ENCODE measurements at places on chromosomes 6 and 20.

GRCh38 chr6:159935633-159936032 lies 33.2 kb upstream of the IGF2R start:
- no peak for DNase-seq

DNA sequence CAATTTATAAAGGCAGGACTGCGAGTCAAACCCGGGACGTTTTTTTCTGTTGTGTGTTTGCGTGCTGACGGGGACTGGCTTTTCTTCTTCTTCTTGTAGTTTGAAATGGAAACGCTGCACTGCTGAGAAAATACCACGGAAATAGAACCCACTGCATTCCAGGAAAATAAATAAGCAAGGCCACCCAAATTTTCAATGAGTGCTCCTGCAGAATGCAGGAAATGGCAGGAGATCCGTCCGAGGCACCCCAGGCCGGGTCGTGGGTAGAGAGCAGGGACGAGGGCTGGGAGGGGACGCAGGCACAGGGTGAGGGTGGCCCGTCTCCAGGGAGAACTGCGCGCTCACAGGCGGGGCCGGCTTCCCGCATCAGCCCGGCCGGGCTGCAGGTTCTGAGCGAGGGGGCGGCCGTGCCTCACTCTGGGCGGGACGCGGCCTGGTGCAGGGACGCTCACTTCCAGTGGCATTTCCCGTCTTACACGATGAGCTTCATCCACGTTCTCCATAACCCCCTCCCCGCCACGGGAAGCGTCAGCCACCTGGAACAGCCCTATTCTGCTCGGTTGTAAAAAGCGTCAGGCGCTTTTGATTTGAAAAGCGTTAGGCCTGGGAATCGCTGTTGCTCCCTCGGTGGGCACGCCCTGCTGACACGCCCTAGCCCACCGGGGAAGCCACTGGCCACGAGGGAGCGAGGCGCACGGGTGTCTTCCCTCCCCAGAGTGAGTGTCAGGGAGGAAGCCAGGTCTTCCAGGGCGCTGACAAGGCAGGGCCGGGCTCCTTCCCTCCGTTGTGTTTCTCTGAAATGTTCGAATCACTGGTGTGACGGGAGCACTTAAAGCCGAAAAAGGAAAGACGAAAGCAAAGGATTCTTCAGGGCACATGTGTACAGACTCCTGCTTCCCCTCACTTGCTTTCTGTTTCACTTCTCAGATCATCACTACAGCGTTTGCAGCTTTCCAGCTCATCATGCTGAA lies 17.9 kb upstream of the EXOC2 start:
- DNase-seq: peak; percentile 24

- no peak for DNase-seq
These were observed 125.4 kb downstream of the ADGRB3 start for GRCh38 chr6:68760485-68760884.

DNA sequence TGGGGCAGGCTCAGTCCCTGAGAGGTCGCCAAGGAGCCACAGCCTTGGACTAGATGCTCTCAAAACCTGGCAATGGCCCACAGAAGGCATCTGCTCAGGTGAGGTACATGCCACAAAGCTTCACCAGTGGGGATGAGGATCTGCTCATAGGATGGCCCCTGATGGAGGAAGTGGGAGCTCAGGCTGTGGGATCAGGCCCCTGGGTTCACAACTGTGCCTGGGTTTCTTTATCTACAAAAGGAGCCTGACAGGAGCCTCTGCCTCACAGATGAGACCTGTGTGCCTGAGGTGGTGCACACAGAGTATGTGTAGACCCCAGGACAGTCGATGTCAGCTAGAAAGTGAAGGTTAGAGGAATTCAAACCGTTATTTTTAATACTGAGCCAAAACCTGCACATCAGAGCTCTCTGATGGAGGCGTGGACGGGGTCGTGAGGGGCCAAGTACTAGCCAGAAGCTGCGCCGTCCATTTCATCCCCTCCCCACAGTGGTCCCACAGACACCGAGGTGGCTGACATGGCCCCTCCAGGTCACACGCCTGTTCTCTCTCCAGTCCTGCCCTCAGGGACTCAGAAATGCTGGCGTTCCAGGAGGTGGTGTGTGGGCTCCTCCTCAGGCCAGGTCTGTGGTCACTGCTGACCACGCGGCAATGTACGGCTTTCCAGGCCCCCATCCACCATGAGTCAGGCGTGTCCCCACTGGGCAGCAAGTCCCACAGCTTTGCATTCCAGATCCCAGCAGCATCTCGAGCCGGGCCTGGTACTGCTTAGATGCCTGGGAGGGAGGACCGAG lies 33.3 kb downstream of the NTSR1 start:
- DNase-seq: no peak

DNA sequence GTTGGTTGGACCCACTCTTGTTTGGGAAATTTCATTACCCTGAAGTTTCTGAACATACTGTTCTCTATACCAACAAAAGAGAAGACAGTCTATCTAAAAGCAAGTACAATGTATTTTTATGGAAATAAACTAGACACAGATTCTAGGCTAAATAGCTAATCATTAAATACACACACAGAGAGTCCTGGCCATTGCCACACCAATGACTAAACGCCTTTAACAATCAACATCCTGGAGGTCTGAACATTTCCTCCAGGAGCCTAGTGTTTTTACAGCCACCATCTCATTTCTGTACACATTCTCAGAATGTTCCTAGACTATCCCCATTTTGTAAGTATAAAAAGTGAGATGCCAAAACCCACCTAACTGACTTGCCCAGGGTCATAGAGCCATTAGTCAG lies 141.6 kb upstream of the RREB1 start:
- no peak for DNase-seq

GRCh38 chr6:52183131-52183713 lies 3.0 kb upstream of the IL17A start:
- DNase-seq: no peak

DNA sequence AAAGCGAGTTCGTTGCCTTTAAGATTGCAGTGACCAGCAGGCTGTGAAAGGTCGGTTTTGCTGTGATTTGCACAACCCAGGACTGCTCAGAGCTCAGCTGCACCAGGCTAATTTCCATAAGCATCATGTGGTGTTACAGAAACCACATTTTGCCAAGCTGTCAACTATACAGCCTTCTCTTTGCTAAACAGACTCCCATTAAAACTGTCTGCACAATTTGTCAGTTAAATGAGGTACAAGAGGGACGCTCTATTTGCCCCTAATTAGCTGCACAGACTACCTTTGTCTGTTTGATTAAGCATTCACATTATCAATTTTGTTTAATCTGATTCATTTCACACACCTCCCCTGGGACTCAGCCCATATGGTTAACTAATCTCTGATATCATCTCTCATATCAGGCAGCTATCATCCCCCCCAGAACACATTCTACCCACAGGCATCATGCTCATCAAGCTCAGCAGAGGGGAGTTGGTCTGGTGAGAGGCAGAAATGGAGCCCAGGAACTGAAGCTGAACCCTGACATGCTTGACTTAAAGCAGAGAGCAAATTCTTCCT lies 62.1 kb downstream of the OLIG3 start:
- no peak for DNase-seq

- no peak for DNase-seq
These were observed 48.4 kb downstream of the CPXM1 start for GRCh38 chr20:2751878-2752566.

DNA sequence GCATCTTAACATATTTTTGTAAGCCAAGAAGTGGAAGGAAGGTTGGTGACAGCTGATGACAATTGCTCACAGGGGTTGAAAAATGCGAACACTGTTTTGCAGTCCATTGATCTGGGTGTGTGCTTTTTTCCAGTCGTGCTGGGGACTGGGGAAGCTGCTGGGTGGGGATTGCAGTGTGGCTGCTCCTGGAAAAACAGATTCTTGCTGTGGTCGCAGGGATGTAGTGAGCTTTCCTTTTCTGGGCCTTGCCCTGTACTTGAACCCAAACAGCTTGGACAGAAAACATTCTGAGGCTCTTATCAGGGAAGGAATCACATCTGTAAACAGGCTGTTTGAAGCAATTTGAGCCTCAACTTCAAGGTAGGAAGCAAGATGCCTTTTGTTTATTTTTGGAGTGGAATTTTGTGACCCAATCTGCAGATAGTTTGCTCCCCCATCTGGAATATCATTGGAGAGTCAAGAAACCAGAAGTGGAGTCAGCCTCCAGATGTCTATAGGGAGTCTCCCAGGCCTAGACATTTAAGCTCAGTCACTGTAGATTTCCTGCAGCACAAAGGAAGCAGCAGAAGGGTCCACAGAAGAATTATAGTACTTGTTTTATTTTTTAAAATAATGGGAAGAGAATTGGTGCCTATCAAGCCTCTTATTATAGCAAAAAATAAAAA lies 279.2 kb upstream of the FERMT1 start:
- no peak for DNase-seq

- peak; percentile 17 for DNase-seq
These were observed 181.6 kb upstream of the RGS17 start for GRCh38 chr6:153312634-153313033.

DNA sequence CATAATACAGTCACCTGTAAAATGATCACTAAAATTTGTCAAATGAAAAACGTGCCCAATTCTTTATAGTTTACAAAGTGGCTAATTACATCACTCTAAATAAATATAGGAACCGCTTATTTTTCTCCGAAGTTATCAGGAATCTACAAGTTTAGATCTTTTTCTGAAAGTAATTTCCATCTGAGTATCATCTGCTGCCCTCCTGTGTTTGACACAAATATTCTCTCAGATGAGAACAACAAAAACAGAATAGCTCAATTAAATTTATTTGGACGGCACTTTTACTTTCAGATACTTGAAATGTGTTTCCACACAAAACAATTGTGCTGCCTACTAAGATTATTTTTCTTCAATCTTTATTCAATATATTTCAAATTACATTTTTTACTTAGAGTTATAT lies 5.0 kb downstream of the SF3B5 start:
- no peak for DNase-seq

DNA sequence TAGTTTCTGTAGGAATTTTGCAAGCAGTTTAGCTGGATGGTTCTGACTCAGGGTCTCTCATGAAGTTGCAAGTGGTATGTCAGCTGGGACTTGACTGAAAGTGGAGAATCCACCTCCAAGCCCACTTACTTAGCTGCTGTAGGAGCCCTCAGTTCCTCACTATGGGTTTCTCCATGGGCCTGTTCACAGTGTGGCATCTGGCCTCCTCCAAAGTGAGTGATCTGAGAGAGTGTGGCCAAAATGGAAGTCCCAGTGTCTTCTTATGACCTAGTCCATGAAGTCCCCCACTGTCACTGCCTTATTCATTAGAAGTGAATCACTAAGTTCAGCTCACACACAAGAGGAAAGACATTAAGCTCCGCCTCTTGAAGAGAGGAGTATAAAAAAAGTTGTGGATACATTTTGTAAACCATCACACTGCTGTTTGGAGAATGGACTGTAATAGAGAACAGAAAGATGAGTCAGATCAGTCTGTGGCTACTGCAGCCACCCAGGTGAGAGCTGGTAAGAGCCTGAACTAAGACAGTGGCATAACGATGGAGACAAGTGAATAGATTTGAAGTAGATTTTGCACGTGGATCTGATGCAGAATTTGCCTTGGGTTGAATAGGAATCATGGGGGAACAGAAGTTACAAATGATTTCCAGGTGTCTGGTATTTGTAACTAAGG lies 4.9 kb upstream of the NELFCD start:
- DNase-seq: no peak

DNA sequence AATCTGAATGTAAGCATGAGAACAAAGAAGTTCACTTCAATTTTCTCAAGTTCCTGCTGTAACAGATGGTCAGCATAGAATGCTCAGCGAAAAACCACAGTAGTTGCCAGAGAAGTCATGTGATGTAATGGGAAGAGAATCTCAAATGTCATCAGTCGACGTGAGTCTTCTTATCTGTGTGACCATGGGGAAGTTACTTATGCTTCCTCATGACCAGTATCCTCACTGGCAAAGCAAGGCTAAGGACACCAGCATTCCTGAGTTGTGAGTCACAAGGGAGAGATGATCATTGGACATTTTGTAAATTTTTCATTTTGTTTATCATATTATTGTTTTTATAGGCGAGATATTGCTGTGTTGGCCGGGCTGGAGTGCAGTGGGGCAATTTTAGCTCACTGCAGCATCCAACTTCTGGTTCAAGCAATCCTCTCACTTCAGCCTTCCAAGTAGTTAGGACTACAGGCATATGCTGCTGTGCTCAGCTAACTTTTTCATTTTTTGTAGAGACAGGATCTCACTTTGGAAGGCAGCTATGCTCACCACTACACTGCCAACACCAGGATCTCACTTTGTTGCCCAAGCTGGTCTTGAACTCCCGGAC lies 21.9 kb downstream of the SGK1 start:
- DNase-seq: no peak

- no peak for DNase-seq
These were observed 61.2 kb downstream of the VEGFA start for GRCh38 chr6:43831191-43831590.

GRCh38 chr6:3612341-3613041 lies 139.0 kb downstream of the PXDC1 start:
- no peak for DNase-seq

All from activated CD4-positive, alpha-beta T cell treated with anti-CD3 and anti-CD28 coated beads for 24 hours (primary cell).